NCI-H1105 treated with DMSO at 0.1 percent for 48 hours (cell line): ENCODE measurements at places on chromosomes 11 and 22.

DNA sequence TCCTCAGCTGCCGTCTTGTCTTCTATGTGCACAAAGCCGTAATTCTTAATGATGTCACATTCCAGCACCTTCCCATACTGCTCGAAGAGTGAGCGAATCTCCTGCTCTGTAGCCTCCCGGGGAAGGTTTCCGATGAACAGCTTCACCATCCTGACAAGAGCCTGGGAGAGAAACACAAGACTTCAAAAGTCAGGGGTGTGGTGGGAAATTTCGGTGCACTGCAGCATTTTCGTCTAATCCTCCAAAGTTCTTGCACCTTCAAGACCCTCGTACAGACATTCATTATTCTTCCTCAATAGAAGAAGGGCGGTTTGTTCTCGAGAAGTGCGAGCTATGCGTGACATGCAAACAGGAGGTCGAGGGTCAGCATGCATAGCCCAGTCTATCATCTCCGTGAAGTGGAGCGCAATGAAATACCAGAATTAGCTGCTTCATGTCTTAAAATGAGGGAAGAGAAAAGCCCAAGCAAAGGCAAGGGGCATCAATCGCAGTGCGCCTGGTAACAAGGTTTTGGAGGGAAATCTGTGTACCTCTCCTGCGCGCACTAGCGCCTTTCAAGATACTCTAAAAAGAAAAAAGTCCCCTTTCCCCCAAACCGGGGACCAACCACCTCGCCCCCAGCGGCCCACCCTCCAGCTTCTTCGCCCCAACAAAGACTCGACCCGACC lies 622 bp downstream of the RBM4B start:
- DNase-seq: no peak

GRCh38 chr22:39317084-39317774 lies 2.2 kb downstream of the RPL3 start:
- DNase-seq: no peak

DNA sequence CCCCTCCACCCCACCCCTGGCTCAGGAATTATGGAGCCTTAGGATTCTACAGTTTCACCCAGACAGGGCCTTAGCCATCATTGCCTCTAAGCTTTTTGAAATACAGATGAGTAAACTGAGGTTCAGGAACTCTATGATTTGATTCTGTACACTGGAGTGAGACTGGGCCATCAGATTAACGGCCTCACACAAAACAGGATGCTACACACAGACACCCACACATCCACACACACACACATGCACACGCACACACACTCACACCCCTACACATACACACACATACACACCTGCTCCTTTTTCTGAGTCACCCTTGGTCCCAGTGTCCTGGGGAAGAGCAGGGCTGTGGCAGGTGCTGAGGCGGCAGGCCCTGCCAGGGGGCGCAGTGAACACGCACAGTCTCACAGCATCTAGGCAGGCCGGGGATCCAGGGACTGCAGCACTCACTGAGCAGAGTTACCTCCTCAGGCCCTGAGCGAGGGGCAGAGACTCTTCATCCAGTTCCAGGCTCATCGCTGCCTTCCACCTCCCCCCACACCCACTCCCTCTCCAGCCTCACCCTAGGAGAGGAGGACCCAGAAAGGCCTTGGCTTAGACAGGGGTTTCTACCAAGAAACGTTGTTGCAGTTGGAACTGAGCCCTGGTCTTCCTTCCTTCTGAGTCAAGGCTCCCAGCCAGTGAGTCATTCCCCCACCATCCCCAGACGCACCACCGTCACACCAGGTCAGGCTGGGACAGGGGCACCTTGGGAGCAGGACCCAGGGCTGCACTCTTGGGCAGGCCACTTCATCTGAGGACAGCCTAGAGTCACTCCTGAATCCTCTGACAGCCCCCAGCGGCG lies 89.8 kb upstream of the PARVA start:
- DNase-seq: peak; percentile 41

- no peak for DNase-seq
Measured at GRCh38 chr11:68351450-68352275, 39.3 kb downstream of the LRP5 start.

DNA sequence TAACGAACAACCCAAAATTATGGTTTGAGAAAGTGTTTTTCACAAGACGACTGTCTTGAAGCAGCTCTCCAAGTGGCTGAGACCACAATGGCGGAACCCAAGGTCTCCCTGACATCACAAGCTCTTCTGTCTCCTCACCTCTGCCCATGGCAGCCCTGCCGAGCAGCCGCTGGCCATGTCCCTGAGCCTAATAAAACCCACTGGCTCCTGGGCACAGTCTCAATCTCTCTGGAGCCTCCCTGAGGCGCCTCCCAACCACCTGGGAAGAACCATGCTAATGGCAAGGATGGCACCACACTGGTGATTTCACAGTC lies 50.0 kb downstream of the CLTCL1 start:
- DNase-seq: no peak

- DNase-seq: peak; percentile 45
Measured at GRCh38 chr11:47980088-47980906, at the start of gene PTPRJ. Gene PTPRJ, plus strand, starts transcription at chr11:47980559. Its CDS starts 354 bp downstream, at chr11:47980913.

GRCh38 chr22:47422736-47423135 lies 660.3 kb downstream of the TBC1D22A start:
- no peak for DNase-seq

- DNase-seq: no peak
Measured at GRCh38 chr11:10385696-10386095, 69.4 kb upstream of the AMPD3 start.

- no peak for DNase-seq
Measured at GRCh38 chr22:27962268-27963044, 43.4 kb upstream of the PITPNB start.

GRCh38 chr22:22681221-22681739 lies 36.9 kb downstream of the GGTLC2 start:
- no peak for DNase-seq

DNA sequence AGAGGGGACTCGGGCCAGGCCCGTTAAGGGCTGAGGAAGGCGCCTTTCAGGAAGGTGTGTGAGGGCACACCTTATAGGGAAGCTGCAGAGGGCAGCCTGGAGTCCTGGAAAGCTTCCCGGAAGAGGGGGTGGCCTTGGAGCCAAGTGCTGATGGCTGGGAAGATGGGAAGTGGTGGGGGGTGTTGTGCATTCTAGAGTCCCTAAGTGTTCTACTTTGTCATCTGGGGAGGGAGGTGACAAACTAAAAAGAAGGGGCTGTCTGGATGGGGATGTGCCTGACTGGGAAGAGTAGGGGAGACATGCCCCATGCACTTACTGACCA lies 6.8 kb downstream of the ZDHHC8 start:
- DNase-seq: no peak

DNA sequence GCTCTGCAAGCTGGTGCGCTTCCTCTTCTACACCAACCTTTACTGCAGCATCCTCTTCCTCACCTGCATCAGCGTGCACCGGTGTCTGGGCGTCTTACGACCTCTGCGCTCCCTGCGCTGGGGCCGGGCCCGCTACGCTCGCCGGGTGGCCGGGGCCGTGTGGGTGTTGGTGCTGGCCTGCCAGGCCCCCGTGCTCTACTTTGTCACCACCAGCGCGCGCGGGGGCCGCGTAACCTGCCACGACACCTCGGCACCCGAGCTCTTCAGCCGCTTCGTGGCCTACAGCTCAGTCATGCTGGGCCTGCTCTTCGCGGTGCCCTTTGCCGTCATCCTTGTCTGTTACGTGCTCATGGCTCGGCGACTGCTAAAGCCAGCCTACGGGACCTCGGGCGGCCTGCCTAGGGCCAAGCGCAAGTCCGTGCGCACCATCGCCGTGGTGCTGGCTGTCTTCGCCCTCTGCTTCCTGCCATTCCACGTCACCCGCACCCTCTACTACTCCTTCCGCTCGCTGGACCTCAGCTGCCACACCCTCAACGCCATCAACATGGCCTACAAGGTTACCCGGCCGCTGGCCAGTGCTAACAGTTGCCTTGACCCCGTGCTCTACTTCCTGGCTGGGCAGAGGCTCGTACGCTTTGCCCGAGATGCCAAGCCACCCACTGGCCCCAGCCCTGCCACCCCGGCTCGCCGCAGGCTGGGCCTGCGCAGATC lies 16.5 kb downstream of the P2RY2 start:
- no peak for DNase-seq

GRCh38 chr11:75434886-75435570 lies 2.0 kb upstream of the KLHL35 start:
- DNase-seq: no peak

DNA sequence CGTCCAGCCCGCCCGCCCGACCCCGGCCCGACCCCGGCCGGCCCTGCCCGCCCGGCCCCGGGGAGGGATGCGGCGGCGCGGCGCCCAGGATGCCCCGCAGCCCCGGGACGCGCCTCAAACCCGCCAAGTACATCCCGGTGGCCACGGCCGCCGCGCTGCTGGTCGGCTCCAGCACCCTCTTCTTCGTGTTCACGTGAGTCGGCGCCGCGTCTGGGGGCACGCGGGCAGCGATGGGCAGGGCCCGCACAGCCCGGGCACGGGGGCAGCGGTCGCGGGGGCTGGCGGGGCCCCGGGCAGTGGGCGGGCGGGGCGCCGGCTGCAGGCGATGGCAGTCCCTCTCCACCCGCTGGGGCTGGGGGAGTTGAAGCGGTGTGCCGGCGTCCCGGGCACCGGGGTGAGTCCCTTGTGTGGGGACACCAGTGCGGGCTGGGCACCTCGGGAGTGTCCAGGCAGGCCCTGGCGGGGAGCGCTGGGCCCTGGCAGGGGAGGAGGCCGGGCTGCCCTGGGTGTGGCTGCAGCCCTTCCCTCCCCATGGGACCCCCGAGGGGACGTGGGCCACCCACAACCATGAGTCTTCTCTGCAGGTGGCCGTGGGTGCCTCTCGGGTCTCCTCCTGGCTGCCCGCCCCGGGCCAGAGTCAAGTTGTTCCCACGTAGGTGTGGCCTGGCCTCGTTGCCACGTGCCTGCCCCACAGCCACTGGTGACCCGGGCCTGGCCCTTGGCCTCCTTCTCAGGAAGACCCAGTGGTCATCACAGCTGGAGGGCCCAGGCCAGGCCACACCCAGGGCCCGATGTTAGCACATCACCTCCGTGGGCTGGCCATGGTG lies 468 bp downstream of the ZDHHC8 start:
- no peak for DNase-seq

DNA sequence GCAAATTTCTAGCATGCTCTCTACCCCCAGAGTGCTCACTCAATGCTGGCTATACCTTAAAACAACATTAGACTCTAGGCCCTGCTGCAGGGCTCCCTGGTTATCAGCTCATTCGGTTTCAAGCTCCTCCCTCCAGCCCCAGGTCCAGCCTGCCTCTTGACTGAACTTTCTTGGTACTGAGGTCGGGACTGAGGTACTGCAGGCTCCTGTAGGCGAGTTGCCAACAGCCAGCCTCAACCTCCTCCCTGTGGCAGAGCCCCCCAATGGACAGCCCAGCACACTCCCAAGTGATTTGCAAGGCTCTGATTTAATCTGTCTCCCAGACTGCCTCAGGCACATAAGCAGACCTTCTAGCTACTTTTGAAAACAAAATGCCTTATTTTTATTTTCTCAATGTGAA lies 73.6 kb upstream of the EIF3M start:
- no peak for DNase-seq

DNA sequence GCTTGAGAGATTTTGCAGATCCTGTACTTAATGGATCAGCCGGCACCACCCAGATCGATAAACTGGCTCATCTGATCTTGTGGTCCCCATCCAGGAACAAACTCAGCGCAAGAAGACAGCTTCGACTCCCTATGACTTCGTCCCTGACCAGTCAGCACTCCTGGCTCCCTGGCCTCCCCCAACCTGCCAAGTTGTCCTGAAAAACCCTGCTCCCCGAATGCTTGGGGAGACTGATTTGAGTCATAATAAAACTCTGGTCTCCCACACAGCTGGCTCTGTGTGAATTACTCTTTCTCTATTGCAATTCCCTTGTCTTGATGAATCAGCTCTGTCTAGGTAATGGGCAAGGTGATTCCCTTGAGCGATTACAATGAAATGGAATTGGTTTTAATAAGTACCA lies 29.5 kb downstream of the OR2AG2 start:
- no peak for DNase-seq

- DNase-seq: no peak
Measured at GRCh38 chr11:63536669-63537292, at the start of gene PLAAT4. Gene PLAAT4, plus strand, starts transcription at chr11:63536808. Its CDS starts 61 bp downstream, at chr11:63536869.

- peak; percentile 53 for DNase-seq
Measured at GRCh38 chr11:12777208-12777874, 103.1 kb downstream of the TEAD1 start.

DNA sequence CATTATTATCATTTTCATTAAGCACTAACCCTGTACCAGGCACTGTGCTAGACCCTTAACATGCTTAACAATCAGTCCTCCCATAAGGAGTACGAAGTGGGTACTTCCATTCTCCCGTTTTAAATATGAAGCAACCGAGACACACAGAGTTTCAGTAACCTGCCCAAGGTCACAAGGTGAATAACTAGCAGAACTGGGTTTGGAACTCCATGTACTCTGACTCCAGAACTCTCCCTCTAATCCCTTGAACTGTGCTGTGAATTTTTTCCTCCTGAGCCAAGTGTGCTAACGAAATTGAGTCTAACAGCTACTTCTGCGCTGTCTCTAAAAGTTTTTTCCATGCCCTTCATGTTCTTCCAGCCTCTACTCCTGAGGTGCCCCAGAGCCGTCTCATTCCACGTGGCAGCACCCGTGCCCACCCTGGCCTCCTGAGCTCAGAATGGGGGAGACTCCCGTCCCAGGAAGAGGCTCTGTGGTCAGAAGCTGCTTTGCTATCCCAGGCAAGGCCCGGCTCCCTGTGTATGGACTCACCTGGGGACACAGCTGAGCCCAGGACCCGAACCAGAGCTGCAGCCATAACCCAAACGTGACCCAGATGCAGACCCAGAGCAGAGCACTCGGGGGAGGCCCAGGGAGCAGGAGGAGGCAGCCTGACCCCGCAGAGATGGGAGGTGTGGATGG lies 8.6 kb upstream of the TRIM29 start:
- no peak for DNase-seq

- DNase-seq: peak; percentile 32
Measured at GRCh38 chr22:45101515-45102227, 62.1 kb upstream of the NUP50 start.

DNA sequence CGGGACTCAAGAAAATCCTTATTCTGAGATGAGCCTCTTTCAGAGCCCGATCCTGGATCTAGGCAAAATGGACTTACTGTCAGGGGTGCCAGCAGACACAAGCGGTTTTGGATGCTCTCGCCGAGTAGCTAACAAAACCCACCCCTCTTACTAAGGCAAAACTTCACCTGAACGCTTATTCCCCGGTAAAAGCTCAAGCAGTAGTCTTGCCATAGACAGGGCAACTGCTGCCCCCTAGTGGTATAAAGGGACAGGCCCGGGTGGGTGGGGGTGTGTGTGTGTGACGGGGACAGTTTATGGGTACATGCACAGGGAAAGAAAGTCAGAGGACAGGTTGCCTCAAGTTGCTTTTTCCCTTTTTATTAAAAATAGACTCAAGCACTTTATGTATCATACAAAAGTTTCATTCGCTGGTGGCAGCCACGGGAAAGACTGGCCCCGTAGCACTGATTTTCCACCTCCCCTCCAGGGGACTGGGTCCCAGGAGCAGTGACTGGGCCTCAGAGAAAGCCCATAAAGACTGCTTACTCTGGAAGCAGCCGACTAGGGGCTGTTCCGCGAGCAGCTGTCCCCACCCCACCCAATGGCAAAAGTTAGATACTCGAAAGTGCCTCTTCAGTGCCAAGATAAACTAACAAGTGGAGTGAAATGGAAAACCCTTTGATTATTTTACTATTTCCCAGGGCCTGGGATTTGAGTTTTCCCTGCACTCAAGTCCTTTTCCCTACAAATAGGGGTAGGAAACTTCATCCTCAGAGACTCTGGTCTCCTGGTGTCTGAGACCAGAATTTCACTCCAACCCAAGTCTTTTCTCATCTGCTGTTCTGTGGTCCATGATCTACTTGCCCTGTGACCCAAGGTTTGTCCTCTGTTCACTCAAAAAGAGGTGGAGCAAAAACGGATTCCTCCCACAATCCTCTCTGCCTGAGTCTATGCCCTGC lies 4.7 kb downstream of the YPEL4 start:
- peak; percentile 76 for DNase-seq
